ENCODE measurements at places on chromosomes 7 and 10.
A peak's percentile ranks its signal among the peaks of the same experiment; 100 is the strongest.

DNA sequence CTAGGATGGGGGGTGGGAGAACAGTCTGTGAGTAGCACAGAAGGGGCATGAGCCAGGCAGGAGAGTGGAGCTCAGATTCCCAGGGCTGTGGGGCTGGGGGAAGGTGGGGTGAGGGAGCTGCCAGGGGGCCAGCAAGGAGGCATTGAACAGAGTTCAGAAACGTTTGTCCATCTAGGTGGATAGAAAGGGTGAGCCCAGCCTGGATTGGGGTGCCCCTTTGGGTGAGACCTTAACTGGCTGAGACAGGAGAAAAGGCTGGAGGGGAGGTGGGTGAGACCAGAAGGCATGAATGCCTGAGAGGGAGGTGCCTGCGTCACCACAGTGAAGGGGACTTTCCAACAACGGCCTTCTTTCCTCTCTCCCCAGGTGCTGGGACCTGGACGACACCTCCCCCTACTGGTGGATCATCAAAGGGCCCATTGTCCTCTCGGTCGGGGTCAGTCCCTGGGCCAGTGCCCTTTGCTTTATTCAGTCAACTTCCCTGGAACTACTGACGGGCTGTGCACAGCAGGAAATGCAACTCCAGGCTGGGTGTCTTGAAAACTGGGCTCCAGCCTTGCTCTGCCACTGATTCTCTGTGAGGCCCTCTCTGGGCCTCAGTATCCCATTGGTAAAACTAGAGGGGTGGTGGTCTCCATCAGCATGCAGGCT is 11.0 kb downstream of the GHRHR start:
- DNase-seq: peak; percentile 84

DNA sequence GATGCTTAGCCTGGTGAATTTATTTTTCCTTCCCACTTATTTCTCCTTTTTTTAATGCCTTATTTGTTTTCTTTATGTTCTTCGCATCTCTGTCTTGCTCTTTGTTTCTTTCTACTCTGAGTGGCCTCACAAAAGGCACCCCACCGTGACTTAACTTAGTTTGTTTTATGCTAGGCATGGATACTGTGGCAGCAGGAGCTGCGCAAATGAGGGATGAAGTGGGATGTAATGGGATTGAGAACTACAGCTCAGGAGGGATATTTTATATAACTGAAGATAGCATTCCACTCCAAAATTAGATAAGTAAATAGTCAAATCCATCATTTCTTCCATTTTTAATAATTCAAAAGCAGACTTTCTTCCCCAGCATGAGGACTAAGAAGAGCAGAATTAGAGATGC is 1.7 kb upstream of the CACNA2D1 start:
- no peak for DNase-seq

GRCh38 chr10:89074120-89074519 is 83.5 kb downstream of the FAS start:
- no peak for DNase-seq

GRCh38 chr10:31146491-31147209 is 115.0 kb upstream of the ZNF438 start:
- peak; percentile 11 for DNase-seq
